ENCODE measurements at places on chromosomes 12 and 14.

DNA sequence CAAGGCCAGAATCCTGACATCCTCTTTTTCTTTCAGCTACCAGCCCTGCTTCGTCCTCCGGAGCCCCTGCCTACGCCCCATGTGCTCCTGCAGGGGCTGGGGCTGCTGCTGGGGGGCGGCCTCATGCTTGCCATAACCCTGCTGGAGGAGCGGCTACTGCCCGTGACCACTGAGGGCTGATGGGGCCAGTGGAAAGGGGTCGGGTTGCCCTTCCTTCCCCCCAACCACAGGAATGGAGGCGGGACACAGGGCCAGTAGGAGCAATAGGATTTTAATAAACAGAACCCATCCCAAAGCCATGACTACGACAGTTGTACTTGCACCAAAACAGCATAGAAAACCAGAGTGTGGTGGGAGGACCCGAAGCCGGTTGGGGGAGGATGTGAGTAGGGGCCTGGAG is 7.7 kb downstream of the SLC39A5 start:
- DNase-seq, result no peak

DNA sequence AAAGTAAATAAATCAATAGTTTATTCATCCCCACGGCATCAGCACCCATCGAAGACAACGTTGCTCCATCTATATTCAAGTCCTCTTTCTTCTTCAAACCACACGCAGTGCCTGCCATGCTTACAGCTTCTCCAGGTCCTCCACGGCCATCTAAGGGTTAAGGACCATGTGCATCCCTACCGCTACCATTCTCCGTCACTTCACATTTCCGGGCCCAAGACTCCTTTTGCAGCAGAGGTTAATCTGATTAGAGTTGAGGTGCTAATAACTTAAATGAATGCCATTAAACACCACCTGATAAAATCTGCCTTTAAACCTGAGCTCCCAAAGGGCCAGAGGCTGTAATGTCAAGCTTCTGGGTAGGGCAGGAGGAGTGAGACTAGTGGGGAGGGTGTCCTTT is 79.7 kb upstream of the CCND2 start:
- DNase-seq, result no peak

DNA sequence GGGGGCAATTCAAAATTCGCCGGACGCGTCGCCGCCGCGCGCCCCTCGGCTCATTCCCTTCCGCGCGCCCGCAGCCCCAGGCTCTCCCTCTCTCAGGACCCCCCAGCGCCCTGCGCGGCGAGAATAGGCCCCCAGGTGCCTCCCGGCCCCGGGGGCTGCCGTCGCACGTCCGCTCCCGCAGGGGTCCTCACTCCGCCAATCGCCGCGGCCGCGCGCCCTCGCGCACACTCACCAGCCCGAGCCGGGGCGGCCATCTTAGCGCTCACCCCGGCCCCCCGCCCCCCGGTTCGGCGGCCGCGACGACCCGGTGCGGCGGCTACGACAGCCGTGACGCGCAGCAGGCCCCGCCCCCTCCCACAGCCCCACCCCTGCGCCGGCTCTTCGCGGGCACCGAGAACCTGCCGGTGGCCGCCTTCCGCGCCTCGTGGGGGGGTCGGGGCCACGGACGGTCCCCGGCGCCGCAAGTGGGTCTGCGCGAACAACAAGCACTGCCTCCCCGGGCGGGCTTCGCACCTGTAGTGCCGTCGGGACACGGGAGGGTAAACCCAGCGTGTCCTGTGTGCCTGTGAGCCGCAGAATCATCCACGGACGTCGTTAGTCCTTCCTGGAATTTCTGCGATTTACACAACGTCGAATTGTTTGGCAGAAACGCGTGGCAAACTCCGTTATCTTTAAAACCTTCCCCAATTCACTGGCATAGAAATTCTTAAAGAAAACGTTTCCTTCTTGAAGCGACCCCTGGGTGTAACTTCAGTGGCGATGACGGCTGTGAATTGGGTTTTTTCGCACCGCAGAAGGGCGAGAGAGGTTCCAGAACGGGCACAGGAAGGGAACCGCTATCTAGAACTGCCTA is 2.5 kb downstream of the USP44 start:
- no peak for DNase-seq

GRCh38 chr14:97633131-97633738 is 836.1 kb downstream of the VRK1 start:
- DNase-seq, result no peak

GRCh38 chr12:13368431-13368830 is 171.9 kb downstream of the EMP1 start:
- DNase-seq, result no peak

DNA sequence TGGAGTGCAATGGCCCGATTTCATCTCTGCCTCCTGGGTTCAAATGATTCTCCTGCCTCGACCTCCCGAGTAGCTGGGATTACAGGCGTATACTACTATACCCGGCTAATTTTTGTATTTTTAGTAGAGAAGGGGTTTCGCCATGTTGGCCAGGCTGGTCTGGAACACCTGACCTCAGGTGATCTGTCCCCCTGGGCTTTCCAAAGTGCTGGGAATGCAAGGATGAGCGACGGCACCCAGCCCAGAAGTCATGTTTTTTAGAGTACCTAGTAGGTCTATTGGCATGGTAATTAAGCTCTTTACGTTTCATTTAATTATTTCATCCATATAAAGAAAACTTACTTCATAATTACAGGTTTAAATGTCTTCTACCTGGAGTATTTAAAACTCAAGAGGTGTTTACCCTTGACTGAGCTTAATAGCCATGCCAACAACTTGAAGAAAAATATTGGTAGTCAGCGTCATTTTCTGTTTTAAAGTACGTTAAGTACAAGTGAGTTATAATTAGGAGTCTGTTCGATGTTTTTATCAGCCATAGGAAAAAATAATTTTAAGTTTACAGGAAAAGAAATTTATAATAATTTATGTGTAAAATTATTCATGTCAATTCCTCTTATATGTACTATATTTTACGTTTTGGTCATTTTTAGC is 4.0 kb downstream of the TMPO start:
- no peak for DNase-seq

DNA sequence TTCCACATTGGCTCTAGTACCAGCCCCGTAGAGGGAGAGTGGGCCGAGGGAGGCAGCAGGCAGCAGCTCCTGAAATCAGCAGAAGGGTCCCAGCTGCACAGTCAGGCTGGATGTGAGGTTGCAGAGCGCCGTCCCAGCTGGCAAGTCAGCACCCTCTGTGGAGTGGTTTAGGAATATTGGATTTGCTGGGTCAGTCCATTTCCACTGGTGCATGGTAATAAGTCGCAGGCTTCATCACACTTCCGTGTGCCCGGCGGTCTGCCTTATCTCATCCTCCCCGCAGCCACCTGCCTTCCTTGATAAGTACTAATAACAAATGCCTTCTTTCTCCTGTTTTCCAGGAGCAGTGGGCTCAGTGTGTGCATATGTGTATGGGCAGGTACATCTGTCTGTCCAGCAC is 112.9 kb downstream of the TSPAN9 start:
- no peak for DNase-seq

GRCh38 chr14:41446008-41446407 is 160.7 kb upstream of the LRFN5 start:
- no peak for DNase-seq

GRCh38 chr12:42260518-42260917 is 22.5 kb upstream of the YAF2 start:
- DNase-seq, result no peak

DNA sequence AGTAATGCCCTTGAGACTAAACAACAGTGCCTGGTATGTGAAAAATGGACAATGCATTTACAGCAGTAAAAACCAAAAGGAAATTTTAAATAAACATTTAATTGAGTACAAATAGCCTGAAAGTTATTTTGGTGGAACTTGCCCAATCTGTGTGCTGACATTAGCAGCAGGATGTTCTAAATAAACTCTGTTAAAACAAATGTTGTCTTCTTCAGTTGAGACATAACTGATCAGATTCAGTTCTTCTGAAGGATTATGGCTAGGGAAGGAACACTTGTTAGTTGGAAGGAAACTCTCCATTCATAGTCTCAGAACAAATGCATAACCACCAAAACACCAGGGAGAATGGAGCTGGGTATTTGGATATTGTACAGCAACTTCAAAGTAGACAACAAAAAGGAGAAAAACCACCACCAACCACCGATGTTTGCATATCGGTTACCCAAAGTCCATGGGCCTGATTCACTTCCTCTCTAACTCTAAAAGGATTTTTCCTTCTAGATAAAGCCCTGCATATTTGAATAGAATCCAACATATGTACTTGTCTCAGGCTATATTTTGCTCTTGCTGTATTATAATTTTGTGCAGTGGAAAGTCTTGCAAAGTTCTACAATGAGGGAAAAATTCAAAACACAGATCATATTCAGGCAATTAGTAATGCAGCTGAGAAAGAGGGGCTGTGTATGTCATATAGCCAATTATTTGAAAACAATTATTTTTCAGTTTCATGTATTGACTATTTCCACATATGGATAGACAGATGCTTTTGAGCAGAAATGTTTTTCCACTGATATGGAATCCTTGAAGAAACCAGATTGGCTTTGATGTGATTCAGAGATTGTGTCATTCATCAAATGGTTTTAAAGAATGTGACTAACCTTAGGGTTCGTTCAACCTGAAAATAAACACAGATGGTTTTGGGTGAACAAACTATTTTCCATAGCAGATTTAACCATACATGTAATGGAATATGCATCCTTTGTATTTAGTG is 152.2 kb upstream of the BMP4 start:
- DNase-seq, result peak; percentile 79

DNA sequence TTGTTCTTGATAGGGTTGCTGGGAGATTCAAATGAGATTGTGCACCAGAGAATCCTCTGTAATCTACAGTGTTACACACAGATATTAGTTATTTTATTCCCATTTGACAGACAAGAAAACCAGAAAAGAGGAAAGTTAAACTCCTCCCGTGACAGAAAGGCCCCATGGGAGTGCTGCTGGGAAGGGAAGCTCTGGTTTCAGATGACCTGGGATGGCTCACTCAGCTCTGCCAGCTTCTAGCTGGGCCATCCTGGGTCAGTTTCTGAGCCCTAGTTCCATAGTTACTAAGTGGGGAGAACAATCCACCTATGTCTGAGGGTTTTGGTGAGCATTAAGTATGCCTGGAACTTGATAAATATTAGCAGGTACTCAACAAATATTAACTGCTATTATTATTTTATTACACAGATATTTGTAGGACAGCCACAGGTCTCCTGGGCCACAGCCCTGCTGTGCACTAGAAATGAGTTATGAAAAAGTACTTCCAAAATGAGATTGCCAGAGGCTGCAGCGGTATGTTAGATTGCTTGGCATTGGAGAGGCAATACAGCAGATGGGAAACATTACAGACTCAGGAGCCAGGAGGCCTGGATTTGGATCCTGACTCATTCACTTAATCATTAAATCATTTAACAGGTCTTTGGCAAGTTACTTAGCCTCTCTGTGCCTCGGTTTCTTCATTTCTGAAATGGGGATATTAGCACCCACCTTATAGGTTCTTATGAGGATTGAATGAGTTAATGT is 47.1 kb upstream of the STON2 start:
- no peak for DNase-seq

DNA sequence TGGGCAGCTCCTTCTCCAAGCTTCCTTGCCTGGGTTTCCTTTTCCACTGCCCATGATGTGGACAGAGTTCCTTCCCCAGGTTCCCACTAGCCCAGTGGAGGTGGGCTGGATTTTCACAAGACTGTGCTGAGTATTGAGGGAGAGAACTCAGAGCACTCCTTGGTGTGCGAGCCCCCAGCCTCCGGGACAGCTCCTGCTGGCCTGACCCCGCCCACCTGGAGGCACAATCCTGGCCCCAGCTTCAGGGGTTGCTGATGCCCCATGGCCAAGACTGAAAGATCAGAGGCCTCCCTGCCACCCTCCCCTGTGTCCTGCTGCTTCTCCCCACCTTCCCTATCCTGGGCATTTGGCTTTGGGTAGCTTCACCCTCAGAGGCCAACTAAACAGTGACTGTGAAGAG is 7.7 kb downstream of the KCNH3 start:
- no peak for DNase-seq

GRCh38 chr12:50085615-50086072 is 502 bp downstream of the SMARCD1 start:
- no peak for DNase-seq

GRCh38 chr12:43992856-43993255 is 157.0 kb downstream of the TMEM117 start:
- no peak for DNase-seq

GRCh38 chr12:69430942-69431590 is 39.1 kb upstream of the FRS2 start:
- DNase-seq, result no peak

- no peak for DNase-seq
Measured at GRCh38 chr14:103155010-103155409, 31.7 kb downstream of the TNFAIP2 start.

- no peak for DNase-seq
Measured at GRCh38 chr14:98093111-98093510, 1178.9 kb downstream of the BCL11B start.

DNA sequence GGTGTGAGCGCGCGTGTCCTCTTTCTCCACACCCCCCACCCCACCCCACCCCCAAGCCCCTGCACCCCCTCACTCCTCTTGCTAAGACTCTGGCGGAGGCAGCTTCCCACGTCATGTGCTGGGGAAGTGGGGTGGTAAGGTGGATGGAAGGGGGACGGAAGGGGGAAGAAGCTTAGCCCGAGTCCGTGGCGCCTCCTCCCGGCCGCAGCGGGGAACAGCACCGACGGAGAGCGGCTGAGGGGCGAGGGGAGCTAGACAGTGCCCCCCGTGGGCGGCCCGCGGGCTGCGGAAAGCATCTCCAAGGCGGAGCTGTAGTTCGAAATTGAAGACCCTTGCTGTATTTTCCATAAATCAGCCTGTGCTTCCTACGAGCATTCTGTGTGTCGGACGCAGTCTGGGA is 588 bp upstream of the GRIN2B start:
- no peak for DNase-seq

DNA sequence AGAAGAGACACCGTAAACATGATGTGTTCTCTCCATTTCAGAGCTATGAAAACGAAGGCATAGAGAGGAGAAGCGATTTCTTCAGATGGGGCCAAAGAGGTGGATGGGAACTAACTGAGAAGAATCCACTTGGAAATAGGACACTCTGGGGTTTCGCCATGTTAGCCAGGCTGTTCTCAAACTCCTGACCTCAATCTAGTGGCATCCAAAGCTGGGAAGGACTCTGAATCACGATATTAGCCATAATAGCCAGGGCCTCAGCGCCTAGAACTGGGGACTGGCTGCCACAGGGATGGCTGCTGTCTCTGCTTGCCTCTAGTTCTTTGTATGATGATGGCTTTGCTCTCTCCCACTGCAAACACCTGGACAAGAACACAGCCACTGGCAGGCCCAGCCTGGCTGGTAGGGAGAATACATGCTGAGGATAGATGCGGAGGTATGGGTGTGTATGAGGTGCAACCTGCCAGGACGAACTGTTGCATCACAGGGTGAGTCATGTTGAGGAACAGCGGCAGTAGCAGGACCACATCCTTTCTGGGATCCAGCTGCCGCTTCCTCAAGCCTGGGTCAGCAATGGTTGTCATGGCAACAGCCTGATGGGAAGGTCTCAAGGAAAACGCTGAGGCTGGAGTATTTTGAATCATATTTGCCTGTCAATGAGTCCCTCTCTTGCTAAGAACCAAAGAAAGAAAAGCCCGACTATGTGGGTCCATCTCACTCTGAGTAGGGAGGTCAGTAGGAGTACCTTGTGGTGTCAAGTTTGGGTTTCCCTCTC is 31.1 kb downstream of the CCDC177 start:
- peak; percentile 87 for DNase-seq
